Hindlimb muscle (tissue), 1 donor: ENCODE measurements at places on chromosomes 5 and 9. TPM values are rescaled to one million over a fixed set of nuclear protein-coding genes. Genes with fewer than 3 reads are reported as not detected.

The RANBP3L gene
- polyA plus RNA-seq = 0.53 TPM

The DMRT3 gene
- not detected for polyA plus RNA-seq

The NEUROG1 gene
- polyA plus RNA-seq = not detected

The SLC4A9 gene
- 0.18 TPM for polyA plus RNA-seq

The OCLN gene
- 1.6 TPM for polyA plus RNA-seq

The SLC27A6 gene
- 0.34 TPM for polyA plus RNA-seq

The FXN gene
- 12.9 TPM for polyA plus RNA-seq

The MYO10 gene
- 35.3 TPM for polyA plus RNA-seq

The KIF3A gene
- polyA plus RNA-seq = 7.1 TPM

The TRAF1 gene
- 4.7 TPM for polyA plus RNA-seq

The MSH3 gene
- 10.6 TPM for polyA plus RNA-seq

The ZER1 gene
- polyA plus RNA-seq = 46.0 TPM

The ZBED3 gene
- polyA plus RNA-seq = 7.4 TPM

The SPATA31A3 gene
- not detected for polyA plus RNA-seq

The QRFP gene
- polyA plus RNA-seq = 0.35 TPM

The NCBP1 gene
- 33.8 TPM for polyA plus RNA-seq

The IFNB1 gene
- not detected for polyA plus RNA-seq

The LHX2 gene
- polyA plus RNA-seq = 2.0 TPM

The CTSL gene
- polyA plus RNA-seq = 37.5 TPM

The CSF1R gene
- polyA plus RNA-seq = 45.1 TPM

The MZB1 gene
- polyA plus RNA-seq = 0.53 TPM

The SLC2A6 gene
- polyA plus RNA-seq = 0.81 TPM

The CAVIN4 gene
- polyA plus RNA-seq = 255 TPM

The TMEM232 gene
- polyA plus RNA-seq = 1.0 TPM

The ISL1 gene
- polyA plus RNA-seq = 0.28 TPM

The RASGRF2 gene
- polyA plus RNA-seq = 1.1 TPM

The CER1 gene
- polyA plus RNA-seq = not detected

The KCNIP1 gene
- polyA plus RNA-seq = 1.3 TPM

The RETREG1 gene
- polyA plus RNA-seq = 61.0 TPM

The SLC36A2 gene
- polyA plus RNA-seq = 0.49 TPM

The SMIM3 gene
- polyA plus RNA-seq = 5.7 TPM

The HTR4 gene
- not detected for polyA plus RNA-seq

The AQP7 gene
- 6.4 TPM for polyA plus RNA-seq

The LRRC19 gene
- polyA plus RNA-seq = 0.13 TPM

The KIF4B gene
- not detected for polyA plus RNA-seq

The PCDHB8 gene
- 2.1 TPM for polyA plus RNA-seq

The GTF3C5 gene
- 58.8 TPM for polyA plus RNA-seq

The TLX3 gene
- polyA plus RNA-seq = not detected

The GABRP gene
- polyA plus RNA-seq = 0.67 TPM

The GFPT2 gene
- polyA plus RNA-seq = 10.8 TPM

The CCDC180 gene
- 7.9 TPM for polyA plus RNA-seq

The GRM6 gene
- 0.72 TPM for polyA plus RNA-seq

The OR2Y1 gene
- polyA plus RNA-seq = not detected

The GPR150 gene
- 0.22 TPM for polyA plus RNA-seq

The IFNA2 gene
- polyA plus RNA-seq = not detected
